Putamen (tissue), 1 donor: ENCODE measurements at places on chromosomes 5 and 9.

DNA sequence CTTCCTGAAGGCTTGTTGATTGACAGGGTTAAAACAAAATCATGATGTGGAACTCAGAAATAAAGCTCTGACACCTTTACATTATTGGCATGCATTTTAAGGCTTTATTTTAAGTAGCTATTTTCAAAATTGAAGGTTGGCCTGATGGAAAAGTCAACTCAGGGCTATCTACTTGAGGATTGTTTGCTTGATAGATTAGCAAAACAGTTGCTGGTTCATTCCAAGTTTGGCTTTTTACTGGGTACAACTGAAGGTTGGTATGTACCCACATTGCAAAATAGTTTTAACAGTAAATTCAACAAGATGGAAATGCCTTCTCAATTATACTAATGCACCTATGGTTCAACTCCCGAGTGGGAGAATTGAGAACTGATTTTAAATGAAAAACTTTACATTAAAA, 161.8 kb upstream of the ELL2 start:
- no peak for DNase-seq

GRCh38 chr5:159252195-159252594, 10.9 kb upstream of the UBLCP1 start:
- DNase-seq = no peak

- DNase-seq = no peak
Observed at GRCh38 chr5:148805326-148806290, 20.8 kb upstream of the ADRB2 start.

DNA sequence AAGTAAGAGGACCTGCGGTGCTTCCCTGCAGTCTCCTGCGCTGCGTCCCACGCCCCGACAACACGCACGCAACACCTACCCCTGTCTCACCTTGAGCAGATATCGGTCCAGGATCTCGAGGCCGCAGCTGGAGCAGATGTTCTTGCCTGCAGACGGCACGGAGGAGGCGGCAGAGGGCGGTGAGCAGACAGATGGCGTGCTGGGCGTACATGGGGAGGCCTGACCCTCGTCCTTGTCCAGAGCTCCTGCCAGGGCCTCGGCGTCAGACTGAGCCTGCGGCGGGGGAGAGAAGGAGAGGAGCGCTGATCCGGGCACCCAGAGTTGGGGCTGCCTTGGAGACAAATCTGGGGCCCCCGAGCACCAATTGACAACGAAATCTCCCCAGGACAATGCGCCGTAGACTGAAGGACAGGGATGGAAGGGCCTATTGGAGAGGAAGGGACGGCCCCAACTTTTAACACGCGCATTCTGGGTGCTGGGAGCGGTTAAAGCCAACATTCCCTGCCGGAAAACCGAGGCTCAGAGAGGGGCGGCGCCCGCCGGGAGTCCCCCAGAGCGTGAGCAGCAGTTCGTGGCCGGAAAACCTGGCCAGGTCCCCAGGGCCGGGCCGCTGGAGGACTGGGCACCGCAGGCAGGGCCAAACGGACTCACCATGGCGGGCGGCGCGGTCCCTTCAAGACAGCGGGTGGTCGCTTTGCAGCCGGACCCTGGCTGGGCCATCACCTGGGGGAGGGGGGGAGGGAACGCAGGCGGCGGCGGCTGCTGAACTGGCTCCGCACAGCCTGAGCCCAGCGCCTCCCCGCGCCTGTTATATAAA, 1.8 kb downstream of the LHX6 start:
- DNase-seq = no peak

GRCh38 chr9:71767163-71767775, 1.0 kb downstream of the CEMIP2 start:
- DNase-seq = no peak

- no peak for DNase-seq
Observed at GRCh38 chr5:131786036-131786435, 10.8 kb downstream of the FNIP1 start.

DNA sequence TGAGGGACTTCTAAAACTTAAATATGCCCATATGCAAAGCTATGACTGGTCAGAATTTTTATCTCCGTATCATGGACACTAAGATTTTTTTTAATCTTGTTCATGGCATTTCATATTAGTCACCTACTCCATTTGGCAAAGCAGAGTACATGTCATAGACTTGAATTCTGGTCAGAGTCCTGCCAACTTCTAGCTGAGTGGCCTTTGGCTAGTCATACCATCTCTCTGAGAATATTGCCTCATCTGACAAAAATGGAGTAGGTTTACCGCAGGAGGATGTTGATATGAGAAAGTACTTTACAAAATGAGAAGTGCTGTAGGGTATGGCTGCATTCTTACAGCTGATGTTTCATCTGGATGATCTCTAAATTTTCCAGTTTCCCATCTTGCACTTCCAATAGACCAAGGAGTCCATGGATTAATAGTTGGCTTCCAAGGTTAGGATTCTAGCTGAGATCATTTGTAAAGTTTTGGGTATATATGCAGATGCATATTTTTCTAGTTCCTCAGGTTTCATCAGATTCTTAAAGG, 150.8 kb upstream of the NR3C1 start:
- no peak for DNase-seq

GRCh38 chr5:132677191-132677590, 3.4 kb downstream of the IL4 start:
- DNase-seq = no peak

DNA sequence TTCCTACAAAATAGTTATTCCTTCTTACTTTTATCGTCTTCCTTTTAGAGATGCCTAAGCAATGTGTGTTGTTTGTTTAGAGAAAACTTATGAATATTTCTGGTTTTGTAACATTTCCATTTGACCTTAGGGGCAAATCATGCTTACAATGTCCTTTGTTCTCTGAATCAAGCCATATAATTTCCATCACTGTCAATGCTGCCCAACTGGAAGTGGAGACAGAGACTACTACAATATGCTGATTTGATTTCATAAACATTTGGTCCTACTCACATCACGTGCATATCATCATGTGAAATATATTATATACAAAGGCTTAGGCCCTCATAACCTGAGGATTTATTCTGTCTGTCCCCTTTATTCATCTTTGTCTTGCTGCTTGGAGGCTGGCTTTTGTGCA, 183.2 kb upstream of the CD180 start:
- no peak for DNase-seq

DNA sequence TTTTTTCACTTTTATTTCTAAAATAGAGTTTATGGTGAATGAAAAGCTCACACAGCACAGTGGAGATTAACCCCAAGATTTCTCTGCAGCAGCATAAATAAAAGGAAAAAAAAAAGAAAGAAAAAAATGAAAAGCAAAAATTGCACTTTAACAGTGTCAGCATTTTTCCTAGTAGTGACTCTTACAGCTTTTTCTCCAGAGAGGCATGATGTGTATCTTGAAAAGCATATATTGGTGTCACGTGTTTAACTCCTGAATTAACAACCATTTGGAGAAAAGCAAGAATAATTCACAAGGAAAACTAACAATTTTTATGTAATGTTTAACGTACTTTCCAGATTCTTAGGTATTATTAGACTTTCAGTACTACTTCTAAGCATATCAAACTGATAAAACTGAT, 67.9 kb downstream of the ADGRV1 start:
- no peak for DNase-seq

- no peak for DNase-seq
Observed at GRCh38 chr5:143106174-143106573, 297.3 kb downstream of the NR3C1 start.

DNA sequence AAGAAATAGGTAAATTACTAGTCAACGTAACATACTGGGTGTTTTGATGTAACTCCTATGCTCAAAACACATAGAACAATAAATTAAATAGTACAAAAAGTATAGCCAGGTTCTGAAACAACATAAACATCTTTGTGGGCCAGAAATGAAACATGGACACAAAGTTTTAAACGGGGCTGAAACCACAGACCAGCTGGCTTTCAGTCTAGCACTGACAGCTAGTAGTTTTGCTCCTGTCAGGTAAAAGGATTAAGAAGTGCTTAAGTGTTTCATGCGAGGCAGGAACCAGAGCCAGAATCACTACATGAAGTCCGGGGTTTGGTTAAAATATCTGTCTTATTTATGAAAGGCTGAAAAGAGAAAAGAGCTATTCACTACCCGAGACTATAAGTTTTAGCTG, 19.5 kb downstream of the DCAF10 start:
- DNase-seq = no peak

GRCh38 chr5:23405316-23406068, 101.9 kb upstream of the PRDM9 start:
- DNase-seq = no peak

DNA sequence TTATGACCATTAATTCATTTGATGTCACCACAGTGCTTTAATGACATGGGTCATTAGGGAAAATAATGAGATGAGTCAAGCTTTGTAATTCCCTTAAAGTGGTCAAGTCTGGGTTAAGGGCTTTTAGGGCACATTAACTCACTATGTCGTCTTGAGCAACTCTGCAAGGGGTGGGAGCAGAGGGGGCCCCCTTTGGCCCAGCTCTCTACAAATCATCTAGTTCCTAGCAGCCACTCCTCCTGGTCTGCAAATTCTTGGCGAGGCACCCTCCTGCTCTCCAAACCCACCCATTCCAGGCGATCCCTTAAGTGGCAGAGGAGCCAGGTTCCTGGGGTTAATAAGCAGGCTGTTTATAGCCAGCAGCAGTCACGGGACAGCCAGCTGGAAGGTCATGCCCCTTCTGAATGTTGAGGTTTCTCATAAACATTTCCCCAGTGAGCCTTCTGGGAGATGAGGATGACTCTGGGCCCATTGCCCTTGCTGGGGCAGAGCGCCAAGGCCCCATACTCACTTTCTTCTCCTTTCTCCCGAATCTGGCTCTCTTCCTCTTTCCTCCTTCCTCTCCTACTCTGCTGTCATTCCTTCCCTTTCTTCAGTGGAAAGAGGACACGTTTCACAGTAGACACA, 14.3 kb upstream of the GPX3 start:
- DNase-seq = no peak

DNA sequence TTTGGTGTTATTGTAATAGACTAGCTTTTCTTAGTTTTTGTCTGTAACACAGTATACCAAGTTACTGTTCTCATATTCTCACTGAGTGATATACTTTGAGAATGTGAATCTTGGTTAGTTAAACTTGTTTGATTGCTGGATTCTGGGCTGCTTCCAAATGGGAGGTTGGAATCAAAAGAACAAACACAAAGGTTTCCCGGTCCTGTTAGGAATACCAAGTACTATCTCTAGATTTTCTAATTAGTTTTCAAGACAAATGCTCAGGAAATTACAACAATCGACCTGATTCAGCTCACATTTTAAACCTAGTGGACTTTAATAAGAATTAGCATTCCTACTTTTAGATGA, 244.3 kb downstream of the CSNK1G3 start:
- peak; percentile 30 for DNase-seq

DNA sequence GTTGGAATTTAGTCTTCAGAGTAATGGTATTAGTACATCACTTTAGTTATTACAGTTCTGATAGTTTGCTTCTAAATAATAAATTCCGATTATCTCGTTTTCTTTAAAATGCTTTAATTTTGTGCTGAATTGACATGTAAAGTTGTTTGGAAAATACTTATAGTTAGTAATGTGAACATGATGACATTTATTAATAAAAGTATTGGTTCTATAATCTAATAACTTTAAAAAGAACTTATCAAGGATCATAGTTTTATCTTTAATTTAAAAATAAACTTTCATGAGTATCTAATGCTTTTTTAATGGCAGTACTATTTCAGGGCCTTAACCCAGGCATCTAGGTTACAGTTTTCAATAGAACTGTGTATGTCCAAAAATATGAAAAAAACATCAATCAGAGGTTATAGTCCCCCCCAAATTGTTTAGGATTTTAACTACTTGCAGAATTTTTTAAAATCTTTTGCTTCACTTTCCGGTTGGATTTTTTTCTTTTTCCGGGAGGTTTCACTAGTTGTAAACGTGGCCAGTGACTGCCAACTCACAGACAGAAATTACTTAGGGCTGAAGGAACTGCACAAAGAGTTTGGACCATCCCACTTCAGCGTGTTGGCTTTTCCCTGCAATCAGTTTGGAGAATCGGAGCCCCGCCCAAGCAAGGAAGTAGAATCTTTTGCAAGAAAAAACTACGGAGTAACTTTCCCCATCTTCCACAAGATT, 680 bp downstream of the GPX8 start:
- DNase-seq = no peak

DNA sequence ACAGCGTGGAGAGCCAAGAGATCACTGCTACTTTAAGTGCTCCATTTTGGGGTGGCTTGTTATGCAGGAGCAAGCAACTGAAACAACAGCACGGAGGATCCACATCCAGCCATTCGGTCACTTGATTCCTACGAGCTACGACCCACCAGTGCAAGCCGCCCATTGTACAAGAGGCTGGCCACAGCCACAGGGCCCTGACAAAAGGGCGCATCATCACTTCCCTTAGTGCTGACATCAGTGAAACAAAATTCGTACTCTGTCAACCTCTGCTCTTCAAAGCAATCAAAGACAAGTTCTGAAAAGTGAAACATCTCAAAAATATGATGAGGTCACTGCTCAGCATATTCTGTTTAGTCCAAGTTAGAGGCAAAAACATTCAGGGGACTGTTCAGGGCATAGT, 168.4 kb downstream of the GADD45G start:
- DNase-seq = no peak

DNA sequence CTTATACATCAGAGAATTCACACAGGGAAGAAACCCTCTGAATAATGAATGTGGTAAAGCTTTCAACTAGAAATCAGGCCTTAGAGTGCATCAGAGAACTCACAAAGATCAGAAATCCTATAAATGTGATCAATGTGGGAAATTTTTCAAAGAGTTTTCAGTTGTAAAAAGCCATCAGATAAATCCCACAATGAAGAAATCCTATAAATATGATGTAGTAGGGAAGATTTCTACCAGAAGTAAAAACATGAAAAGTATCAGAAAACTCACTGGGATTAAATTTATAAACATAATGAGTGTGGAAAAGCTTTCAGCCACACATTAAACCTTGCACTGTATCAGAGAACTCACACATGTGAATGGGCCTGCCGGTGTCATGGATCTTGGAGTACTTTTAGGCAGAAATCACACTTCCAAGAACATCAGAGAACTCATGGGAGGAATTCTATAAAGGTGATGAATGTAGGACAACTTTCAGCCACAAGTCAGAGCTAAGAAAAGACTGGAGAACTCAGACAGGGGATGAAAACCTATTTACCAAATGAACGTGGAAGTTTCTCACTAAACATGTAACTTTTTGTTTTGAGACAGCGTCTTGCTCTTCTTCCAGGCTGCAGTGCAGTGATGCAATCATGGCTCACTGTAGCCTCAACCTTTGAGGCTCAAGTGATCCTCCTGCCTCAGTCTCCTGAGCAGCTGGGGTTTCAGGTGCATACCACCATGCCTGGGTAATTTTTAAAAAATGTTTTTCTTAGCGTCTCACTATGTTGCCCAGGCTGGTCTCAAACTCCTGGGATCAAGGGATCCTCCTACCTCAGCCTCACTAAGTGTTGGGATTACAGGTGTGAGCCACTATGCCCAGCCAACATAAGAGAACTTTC, 39.5 kb downstream of the ZNF510 start:
- no peak for DNase-seq

- no peak for DNase-seq
Observed at GRCh38 chr9:117929868-117930267, 225.7 kb downstream of the TLR4 start.

DNA sequence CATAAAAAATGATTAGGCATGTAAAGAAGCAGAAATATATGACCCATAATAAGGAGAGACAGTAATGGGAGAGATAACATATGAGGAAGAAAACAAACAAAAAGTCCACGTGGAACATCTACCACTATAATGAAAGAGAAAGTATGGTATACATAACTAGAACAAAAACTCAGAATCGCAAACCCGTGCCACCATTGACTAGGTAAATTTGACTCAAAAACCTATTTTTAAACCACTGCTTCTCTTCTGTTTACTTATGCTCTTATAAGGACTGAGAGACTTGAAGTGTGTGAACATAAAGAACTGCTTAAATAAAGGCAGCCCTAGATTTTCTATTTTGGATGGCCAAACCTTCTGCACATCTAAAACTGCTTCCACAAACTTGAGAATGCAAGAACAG, 330.7 kb downstream of the CAAP1 start:
- no peak for DNase-seq
